ENCODE measurements at places on chromosomes 4 and X. TPM values are rescaled to one million over a fixed set of nuclear protein-coding genes. Genes with fewer than 3 reads are reported as not detected.

DNA sequence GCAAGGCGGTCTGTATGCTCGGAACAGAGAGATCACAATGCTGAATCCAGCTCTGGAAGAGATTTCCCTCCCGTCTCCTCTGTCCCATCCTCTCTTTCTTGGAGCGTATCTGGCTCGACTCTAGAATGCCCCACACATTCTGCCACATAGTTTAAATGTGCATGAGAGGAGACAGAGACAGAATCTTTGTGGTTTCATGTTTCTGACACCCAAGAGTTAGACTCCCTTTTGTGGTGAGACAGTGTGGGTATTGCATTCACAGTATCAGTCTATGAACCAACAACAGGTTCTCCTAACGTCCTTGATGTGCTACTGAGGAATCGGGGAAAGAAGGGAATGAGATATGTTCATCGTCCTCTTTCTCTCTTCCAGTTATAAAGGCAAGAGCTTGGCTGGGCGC, 25.3 kb downstream of the FAM47E start:
- DNase-seq: no peak

DNA sequence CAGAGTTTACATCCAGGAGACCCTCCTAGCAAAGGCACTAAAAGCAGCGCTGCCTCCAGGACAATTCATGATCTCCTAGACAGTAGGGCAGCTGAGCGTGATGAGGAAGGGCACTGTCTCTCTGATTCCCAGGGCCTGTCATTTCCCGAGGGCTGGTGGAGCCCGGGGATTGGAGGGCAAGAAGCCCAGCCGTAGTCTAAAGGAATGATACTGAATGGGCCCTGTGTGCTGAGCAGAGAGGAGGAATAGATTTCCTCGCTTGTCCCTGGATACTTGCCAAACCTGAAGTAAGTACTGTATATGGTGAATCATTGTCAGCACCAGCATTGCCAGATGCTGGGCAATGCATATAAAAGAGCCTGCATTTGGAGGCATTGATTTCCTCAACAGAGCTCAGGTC, 88.0 kb upstream of the SLITRK2 start:
- no peak for DNase-seq

Gene DMRTC1
- total RNA-seq: not detected

DNA sequence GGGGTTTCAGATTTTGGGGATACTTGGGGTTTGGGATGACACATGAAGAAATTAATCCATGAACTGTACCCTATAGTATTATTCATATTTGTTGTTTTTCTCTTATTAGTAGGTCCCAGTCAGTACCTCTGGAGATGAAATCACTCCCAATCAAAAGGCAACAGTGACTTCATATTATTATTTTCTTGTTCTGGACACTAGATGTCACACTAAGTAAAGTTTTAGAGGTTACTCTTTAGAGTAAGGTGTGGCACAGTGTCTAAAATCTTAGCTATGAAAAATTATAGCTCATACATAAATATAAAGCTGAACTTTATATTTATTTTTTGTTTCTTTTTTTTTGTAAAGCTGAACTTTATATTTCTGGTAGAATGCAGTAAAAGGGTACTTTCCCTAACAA, 35.1 kb downstream of the FAM114A1 start:
- peak; percentile 64 for DNase-seq

Data from OCI-LY7 (cell line).